ENCODE measurements at places on chromosomes 3 and 15. TPM values are rescaled to one million over a fixed set of nuclear protein-coding genes. Genes with fewer than 3 reads are reported as not detected.

The TMCO5A gene
- not detected for total RNA-seq

The TNNC1 gene
- 0.34 TPM for total RNA-seq

The RLBP1 gene
- 0.52 TPM for total RNA-seq

The CPN2 gene
- total RNA-seq, result not detected

The RFT1 gene
- 36.4 TPM for total RNA-seq

The PRR23A gene
- not detected for total RNA-seq

The CLSTN2 gene
- not detected for total RNA-seq

The TMEM158 gene
- total RNA-seq, result 1.9 TPM

The SHISA5 gene
- 65.6 TPM for total RNA-seq

The PP2D1 gene
- not detected for total RNA-seq

DNA sequence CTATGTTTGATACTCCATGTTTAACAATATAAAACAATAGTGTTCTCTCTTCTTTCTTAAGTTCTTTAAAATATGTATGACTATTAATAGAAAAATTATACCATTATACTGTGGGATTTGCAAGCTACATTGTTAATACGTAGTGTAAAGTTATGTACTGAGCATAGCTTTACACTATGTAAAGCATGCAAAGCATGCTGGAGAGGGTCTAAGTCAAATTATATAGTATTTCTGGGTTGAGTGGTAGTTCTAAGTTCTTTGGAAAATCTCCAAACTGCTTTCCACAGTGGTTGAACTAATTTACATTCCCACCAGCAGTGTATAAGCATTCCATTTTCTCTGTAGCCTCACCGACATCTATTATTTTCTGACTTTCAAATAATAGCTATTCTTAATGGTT is 253.0 kb downstream of the RAP2B start:
- no peak for DNase-seq
- H3K4me1 ChIP-seq, result no peaks in the 10 kb centered on the region
- peaks cover 3% of the 10 kb centered on the region for H3K27me3 ChIP-seq
- H3K4me3 ChIP-seq, result no peak overlapping the region
- no peak overlapping the region for H3K27ac ChIP-seq

- H3K4me1 ChIP-seq, result peaks cover 24% of the 10 kb centered on the region
- no peak overlapping the region for H3K4me3 ChIP-seq
- no peak for DNase-seq
- peaks cover 2% of the 10 kb centered on the region for H3K27me3 ChIP-seq
- no peaks in the 10 kb centered on the region for H3K36me3 ChIP-seq
- no peak overlapping the region for H3K27ac ChIP-seq
Observed at GRCh38 chr15:40591389-40591788, 2.7 kb upstream of the KNL1 start.

- no peak overlapping the region for H3K4me3 ChIP-seq
- no peak overlapping the region for H3K27ac ChIP-seq
- H3K27me3 ChIP-seq, result no peaks in the 10 kb centered on the region
- H3K4me1 ChIP-seq, result no peaks in the 10 kb centered on the region
- no peak for DNase-seq
Observed at GRCh38 chr3:102361101-102361500, 73.7 kb upstream of the ZPLD1 start.

- no peak overlapping the region for H3K4me3 ChIP-seq
- DNase-seq, result no peak
- peaks cover 2% of the 10 kb centered on the region for H3K27me3 ChIP-seq
- no peak overlapping the region for H3K27ac ChIP-seq
Observed at GRCh38 chr3:129614927-129615363, 8.5 kb upstream of the PLXND1 start.

DNA sequence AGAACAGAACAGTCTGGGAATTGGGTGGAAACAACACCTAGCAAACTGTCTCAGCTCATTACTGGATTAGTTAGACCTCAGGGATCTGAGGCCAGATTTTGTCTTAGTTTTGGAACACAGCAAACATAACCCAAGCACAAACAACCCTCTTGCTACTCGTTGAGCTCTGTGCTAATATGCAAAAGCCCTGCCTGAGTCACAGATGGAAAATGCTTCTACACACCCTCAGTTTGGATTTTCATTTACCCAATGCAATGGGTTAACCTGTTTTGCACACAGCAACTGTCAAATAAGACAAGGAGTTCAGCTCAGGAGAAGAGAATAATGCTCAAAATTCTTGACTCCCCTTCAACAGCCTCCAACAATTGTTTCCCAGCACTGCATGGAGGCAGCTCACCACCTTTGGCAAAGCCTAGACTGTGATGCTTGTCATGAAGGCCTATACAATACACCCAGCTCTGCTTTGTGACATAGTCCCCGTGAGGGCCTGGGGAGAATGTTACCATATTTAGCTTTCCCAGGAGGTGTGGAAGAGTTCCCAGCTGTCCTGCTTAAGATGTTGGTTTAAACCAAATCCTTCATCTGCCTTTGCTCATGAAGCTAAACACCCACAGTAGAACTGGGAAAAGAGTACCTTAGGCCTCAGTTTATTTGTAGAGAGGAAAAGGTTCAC is 68.9 kb upstream of the MNS1 start:
- peaks cover 6% of the 10 kb centered on the region for H3K27me3 ChIP-seq
- H3K4me1 ChIP-seq, result peaks cover 7% of the 10 kb centered on the region
- no peak overlapping the region for H3K4me3 ChIP-seq

DNA sequence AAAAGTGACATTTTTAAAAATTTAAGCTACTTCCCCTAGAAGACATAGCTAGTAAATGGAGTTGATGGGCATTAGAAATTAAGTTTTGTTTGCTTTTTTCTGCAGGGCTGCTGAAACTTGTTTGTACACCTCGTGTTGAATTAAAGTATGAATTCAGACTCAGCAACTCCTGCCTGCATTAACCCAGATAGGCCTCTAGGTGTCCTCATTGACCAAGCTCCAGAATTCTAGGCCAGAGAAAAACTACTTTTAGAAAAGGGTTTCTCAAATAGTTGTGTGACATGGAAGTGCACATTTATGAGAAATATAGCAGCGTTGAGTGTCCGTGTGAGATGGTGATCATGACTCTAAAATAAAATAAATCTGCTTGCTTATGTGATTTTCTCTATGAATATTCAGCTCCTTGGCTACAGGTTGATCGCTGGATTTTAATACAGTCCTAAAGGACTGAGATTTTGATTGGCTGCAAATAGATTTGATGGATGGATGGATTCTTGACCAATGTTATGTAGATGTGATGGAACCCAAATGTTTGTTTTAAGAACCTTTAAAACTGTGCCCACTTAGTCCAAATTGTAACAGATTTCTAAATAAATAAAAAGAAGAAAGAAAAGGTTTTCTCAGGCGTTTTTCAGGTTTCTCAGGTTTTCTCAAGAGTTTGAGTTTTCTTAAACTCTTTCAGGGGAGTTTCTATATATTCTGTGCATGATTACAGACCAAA is 39.4 kb upstream of the LMOD3 start:
- H3K4me1 ChIP-seq, result peaks cover 15% of the 10 kb centered on the region
- H3K4me3 ChIP-seq, result no peak overlapping the region
- H3K36me3 ChIP-seq, result peaks cover 3% of the 10 kb centered on the region
- H3K27ac ChIP-seq, result no peak overlapping the region
- H3K27me3 ChIP-seq, result peaks cover 7% of the 10 kb centered on the region

GRCh38 chr3:150912501-150912900 is 7.3 kb upstream of the MINDY4B start:
- no peak overlapping the region for H3K4me3 ChIP-seq
- peaks cover 26% of the 10 kb centered on the region for H3K27me3 ChIP-seq
- no peaks in the 10 kb centered on the region for H3K4me1 ChIP-seq
- no peak overlapping the region for H3K27ac ChIP-seq
- H3K36me3 ChIP-seq, result no peaks in the 10 kb centered on the region

DNA sequence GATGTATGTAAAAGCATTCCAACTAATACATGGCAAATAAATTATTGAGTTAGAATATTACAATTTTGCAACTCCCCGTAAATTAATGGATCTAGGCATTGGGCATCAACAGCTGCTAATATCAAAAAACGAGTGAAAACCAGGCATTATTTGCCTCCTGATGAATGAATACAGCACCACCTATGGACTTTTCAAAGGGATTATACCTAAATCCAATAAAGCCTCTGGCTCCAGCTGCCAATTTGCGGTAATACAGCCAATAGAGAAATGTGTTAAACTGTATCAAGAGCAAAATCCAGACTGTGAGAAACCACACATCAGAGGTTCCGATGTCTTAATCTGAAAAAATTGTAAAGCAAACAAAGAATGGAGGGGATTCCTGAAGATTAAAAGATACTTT is 16.3 kb upstream of the A4GNT start:
- no peak overlapping the region for H3K4me3 ChIP-seq
- no peaks in the 10 kb centered on the region for H3K4me1 ChIP-seq
- no peak overlapping the region for H3K27ac ChIP-seq
- no peak for DNase-seq
- H3K27me3 ChIP-seq, result peaks cover 12% of the 10 kb centered on the region

DNA sequence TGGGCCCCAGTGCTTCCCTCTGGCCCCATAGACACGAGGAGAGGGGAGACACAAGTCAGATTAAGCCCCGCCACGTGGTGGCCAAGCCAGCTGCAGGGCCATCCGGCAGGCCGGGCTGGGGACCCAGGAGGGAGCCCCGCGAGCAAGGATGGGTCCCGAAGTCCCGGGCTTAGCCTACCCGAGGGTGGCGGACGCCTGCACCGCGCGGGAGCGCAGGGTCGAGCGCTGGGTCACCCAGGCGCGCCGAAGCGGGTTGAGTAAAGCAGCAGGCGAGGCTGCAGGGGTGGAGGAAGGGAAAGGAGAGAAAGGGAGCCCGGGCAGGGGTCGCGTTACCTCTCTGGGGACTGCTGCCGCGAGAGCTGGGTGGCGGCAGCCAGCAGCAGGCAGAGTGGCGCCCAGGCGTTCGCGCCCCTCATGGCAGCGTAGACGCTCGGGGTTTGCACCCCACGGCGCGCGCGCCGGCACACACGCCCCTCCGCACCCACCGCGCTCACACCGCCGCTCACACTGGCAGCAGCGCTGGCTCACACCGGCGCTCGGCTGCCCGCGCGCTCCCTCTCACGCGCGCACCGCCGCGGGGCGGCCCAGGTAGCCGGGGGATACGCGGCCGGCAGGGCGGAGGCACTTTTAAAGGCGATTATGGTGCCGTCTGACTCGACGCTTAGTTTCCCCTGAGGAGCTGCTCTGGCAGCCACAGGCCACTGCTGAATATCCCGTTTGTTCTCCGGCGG is at the start of gene PCOLCE2:
Gene PCOLCE2 (minus strand): TSS at position 603 of the 731 bp plus-strand sequence. CDS start 187 bp downstream, at position 416.
- H3K4me3 ChIP-seq, result peak within 1 kb of the TSS; percentile 63
- no peak within 1 kb of the TSS for H3K27ac ChIP-seq
- peaks cover 3% of the 10 kb centered on the region for H3K4me1 ChIP-seq
- H3K36me3 ChIP-seq, result no peaks in the 10 kb centered on the region
- DNase-seq, result no peak

- no peak for DNase-seq
- H3K36me3 ChIP-seq, result peaks cover 59% of the 10 kb centered on the region
- peaks cover 17% of the 10 kb centered on the region for H3K4me1 ChIP-seq
- H3K27ac ChIP-seq, result no peak overlapping the region
- no peaks in the 10 kb centered on the region for H3K27me3 ChIP-seq
Observed at GRCh38 chr3:49997862-49998261, 57.9 kb downstream of the RBM6 start.

DNA sequence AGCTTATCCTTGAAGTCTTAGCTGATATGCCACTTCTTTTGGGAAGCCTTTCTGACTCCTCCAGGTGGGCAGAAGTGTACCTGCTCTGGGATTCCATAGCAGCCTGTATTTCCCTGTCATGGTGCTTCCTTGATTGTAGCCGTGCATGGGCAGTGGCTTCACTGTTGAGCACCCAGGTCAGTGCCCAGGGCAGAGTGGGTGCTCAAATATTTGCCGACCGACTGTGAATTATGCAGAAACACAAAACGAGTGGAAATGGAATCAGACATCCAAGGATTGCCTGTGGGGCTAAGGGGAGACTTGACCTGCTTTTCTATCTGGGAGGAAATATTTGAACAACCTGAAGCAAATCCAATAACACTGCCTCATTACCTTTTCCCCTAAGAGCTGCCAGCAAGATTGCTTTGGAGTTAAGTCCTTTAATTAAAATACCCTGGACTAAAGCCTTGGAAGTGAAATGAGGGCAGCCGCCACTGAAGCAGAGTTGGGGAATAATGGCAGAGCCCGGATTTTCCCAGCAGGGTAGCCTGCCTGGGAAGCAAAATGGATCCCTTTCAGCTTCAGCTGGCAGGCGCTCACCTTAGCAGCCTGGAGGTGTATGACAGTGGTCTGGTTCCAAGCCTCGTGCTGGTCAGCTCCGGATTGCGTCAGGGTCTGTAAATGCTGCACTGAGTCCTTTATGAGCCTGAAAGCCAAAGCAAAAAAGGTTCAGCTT is 14.9 kb downstream of the ACOX2 start:
- H3K27me3 ChIP-seq, result no peaks in the 10 kb centered on the region
- H3K4me1 ChIP-seq, result no peaks in the 10 kb centered on the region
- H3K27ac ChIP-seq, result no peak overlapping the region
- DNase-seq, result no peak
- H3K36me3 ChIP-seq, result no peaks in the 10 kb centered on the region
